ENCODE measurements at places on chromosomes 6 and 20.

GRCh38 chr20:43404878-43405277, 52.8 kb upstream of the SRSF6 start:
- DNase-seq, result peak; percentile 35

DNA sequence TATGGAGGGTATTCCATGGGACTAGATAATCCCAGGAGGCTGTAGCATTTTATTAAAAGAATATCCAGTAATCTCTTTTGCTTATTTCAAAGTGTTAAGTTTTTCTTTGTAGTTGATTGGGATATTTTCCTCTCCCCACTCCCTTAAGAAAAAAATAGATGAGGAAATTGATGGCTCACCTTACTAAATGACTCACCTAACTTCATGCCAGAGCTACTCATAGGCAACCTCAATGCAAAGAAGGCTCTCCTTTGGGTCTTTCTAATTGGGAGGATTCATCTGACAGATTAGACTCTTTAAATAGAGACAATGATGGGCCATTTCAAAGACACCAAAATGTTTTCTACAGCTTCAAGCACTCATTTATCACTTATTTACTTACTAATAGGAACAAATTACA, 528.5 kb upstream of the BTBD3 start:
- no peak for DNase-seq

GRCh38 chr6:2738373-2738979, 12.2 kb downstream of the MYLK4 start:
- DNase-seq, result no peak

GRCh38 chr6:106085984-106086813, at the start of gene PRDM1:
Gene PRDM1, plus strand, starts transcription at chr6:106086336. Its CDS starts 218 bp downstream, at chr6:106086554.
- DNase-seq, result peak; percentile 43

DNA sequence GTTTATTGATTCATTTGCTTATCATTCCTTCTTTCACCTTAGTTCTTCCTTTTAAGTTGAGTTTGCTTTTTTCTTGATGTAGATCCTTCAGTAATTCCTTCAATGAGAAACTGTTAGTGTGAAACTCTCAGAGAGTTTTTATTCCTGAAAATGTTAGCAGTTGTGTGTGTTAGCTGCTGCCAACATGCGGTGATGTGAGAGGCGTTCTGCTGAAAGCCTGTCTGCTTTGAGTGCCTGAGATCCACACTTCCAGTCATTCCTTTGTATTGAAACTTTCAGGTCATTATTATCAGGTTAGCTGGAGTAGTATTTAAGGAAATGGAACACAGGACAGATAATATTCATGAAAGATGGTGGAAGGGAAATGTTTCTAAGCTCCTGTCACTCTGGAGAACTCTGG, 70.0 kb upstream of the SUPT3H start:
- no peak for DNase-seq

GRCh38 chr6:49553384-49553783, 2.9 kb downstream of the C6orf141 start:
- no peak for DNase-seq

- no peak for DNase-seq
Observed at GRCh38 chr6:157198425-157199279, 124.7 kb downstream of the TMEM242 start.

DNA sequence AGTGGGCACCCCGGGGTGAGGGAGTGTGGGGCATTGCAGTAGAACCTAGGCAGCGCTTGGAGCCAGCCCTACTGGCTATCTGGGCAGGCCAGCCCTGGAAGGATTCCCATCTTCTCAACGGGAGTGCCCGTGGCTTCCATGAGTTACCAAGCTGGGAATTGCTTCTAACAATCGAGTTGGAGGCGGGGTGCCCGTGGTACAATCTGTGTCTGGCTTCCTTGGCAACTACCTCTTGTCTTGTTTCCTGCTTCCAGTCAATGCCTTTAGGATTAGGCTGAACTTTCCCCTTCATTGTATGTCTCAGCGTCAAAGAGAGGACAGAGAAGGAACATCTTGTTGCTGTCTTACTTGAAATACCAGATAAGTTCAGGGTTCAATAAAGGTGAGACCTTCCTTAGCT, 33.3 kb downstream of the PPP1R14C start:
- DNase-seq, result no peak

GRCh38 chr6:166420351-166420750, 37.6 kb upstream of the MPC1 start:
- DNase-seq, result no peak

DNA sequence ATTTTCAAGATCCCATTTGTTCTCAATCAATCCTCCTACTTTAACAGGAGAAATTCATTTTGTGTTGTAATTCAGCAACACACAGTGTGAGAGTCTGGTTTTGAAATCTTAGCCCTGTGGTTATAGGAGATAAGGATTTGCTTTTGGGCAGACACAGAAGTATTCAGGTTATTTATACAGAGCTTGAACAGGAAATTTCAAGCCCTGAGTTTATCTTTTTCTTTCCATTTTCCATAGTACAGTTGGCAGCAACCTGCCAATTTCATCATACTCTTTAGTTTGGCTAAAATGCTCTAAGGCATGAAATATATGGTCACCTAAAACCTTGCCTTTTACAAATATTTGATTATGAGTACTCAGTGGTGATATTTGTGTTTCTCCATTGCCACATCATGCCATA, 41.4 kb downstream of the PKIB start:
- DNase-seq, result no peak

DNA sequence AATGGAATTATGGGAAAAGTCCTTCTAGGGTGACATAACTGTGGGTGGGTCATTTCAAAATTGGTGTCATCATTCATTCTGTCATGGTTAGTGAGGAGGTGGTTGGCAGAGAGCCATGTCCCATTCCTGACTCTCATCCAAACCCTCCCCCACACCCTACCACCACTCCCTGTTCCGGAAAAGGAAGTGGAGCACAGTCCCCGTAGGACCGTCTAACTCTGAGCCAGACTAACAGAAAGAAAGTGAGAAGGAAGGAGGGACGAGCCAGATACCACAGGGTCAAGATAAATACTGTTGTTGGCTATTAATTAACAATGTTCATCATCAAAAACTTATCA, 4.8 kb downstream of the TRIM10 start:
- no peak for DNase-seq

GRCh38 chr6:43508481-43509141, 1.5 kb downstream of the LRRC73 start:
- DNase-seq, result no peak

DNA sequence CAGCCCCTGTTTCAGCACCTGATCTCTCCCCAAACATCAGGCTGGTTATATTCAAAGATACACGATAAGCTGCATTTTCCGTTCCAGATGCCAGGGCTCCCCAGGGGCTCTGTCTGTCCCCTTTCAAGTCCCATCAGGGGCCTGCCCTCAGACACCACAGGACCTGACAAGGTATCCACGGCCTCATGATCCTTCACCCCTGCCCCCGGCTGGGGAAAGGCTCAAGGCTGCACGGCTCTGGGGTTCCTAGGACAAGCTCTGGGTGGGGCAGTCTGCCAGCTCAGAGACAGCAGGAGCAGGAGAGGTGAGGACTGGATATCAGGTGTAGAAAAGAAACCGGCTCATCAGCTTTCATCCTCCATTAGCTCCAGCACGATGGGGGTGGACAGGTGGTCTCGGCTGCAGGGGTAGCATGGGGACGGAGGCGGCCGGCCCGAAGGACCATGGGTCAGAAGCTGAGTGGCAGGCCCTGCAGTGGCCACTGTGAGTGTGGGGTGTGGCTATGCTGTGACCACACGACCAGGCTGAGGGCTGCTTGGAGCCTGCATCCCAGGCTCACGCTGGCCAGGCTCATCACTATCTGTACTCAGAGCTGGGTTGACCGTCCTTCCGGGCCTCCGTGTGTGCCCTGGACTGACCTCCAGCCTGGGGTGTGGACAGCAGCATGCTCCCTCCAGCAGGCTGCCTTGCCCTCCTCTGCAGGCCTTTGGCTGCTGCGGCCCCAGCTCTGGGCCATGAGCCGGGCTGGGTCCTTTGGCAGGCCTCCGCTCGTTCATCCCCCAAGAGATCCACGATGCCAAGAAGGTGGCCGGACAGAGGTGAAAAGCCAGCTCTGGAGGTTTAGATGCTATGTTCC, 386.2 kb downstream of the THBS2 start:
- DNase-seq, result no peak

GRCh38 chr6:40996591-40997233, 42.3 kb downstream of the UNC5CL start:
- DNase-seq, result no peak

DNA sequence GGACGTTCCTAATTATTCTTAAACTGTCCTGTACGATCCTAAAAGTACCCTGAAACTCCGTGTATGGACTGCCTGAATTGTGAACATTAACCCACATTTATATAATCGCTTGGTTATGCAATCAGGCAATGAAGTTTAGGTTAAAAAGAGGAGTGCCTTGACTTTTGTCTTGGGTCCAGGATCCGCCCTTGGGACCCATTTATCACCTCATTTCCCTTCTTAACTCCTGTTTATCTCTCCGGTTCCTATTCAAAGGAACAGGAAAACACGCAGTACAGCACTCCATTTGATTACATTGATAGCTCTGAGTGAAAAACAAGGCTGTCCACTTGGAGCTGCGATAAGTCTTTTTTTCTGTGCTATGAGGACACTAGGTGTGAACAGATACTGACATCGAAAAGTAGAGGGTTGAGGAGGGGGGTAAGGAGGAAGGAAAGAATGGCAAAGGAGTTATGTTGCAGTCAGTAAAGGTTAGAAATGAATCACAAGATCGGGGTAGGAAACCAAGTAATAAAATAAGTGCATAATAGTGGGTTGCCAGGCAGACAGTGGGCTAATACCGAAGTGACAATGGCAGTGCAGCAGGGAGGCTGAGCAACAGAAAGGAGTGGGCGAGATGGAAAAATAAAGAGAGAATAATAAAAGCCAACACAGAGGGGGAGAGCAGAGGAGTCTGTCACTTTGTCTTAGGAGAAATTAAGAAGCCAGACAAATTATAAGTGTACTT, 15.9 kb upstream of the PCK1 start:
- DNase-seq, result no peak

DNA sequence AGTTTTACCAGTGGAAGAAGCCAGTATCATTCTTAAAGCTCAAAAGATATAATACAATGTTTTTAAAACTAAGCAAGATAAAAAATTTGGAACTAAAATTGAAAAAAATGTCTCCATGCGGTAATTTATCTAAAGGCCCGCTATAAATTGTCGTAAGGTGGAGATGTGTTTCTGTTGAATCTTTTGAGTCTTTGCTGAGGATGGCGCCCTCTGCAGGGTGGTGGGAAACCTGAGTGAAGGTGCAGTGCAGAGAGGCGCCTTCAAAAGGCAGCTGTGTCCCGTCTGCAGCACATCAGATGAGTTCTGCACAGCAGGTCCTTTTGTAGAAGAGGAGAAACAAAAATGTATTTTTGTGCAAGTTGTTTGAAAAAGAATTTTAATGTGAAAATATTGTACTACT, 29.4 kb upstream of the KIF25 start:
- DNase-seq, result no peak

- no peak for DNase-seq
Observed at GRCh38 chr6:90898763-90899162, 311.9 kb upstream of the MAP3K7 start.

GRCh38 chr6:10550764-10551163, 29.6 kb downstream of the GCNT2 start:
- DNase-seq, result no peak

DNA sequence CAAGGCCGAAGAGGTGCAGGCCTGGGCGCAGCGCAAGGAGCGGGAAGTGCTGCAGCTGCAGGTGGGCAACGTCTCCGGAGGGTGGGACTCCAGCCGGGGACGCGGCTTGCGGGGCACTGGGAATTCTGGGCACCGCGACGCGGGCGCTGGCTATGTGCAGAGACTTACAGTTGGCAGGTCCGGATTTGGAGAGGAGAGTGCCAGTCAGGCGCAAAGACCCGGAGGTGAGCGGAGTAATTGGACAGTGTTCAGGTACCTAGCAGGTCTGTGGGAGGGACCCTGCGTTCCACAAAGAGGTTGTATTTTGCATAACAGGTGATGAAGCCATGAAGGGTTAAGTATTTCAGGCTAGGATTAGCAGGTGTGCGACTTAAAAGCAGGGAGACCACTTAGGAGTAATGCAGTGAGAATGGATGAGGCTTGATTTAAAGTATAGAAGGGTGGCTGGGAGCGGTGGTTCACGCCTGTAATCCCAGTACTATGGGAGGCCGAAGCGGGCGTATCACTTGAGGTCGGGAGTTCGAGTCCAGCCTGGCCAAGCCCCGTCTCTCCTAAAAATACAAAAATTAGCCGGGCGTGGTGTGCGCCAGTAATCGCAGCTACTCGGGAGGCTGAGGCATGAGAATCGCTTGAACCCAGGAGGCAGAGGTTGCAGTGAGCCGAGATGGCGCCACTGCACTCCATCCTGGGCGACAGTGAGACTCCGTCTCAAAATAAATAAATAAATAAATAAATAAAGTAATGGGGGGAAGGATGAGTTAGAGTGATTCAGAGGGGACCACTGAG, 1.0 kb downstream of the MRPS26 start:
- no peak for DNase-seq

GRCh38 chr6:24743265-24743943, 24.4 kb upstream of the C6orf62 start:
- no peak for DNase-seq

- no peak for DNase-seq
Observed at GRCh38 chr6:105900125-105900937, 185.8 kb upstream of the PRDM1 start.

DNA sequence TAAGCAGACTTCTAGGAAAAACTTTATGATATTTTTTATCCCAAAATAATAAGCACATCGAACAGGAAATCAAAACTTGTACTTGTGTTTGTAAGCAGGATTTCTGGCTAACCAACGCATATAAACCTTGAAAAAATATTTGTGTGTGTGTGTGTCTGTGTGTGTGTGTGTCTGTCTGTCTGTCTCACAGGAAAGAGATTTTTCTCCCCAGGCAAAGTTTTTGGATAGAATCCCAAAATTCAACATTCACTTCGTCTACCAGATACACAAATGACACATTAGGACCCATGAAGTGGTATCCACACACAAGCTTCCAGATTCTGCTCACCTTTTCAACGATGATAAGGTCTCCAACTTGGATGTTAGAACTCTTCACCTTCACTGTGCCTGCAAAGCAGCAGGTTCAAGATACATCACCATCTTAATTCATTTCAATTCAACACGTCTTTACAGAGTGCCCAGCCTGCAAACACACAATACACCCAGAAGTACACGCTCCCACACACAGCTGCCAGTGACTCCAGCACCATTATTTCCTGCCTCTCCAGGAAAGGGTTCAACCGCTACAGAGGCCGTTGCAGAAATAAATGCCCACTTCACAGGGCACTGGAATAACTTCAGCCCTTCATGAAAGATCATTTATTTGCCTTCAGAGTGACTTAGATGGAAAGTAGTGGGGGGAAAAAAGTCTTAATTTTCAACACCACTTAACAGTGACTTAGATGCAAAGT, 70.9 kb downstream of the ATP9A start:
- no peak for DNase-seq

- no peak for DNase-seq
Observed at GRCh38 chr6:126123226-126123625, 136.9 kb downstream of the TRMT11 start.

GRCh38 chr20:57698867-57699275, 10.9 kb downstream of the PMEPA1 start:
- DNase-seq, result no peak

DNA sequence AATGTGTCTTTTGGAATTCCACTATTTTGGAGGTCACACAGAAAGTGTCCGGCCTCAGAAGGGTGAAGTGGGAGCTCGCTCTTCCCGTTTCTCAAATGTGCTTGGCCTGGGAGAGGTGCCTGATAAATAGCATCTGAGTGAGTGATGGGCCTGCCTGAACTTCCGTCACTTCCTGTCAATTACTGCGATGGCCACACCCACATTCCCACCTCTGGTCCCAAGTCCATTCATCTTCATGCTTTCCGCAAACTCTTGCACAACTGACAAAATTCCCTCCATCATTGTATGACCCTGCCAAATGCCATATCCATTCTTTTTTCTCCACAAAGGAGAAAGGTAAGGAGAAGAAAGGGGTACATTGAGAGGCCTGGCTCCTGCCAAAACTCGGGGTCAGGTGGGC, 169.0 kb downstream of the QKI start:
- no peak for DNase-seq

Data from stimulated activated CD4-positive, alpha-beta T cell treated with anti-CD3 and anti-CD28 coated beads, Interleukin-12 subunit alpha, Interleukin-12 subunit beta, amount 100 ng/mL, for 24 hours (primary cell).